ENCODE measurements at places on chromosomes 12 and 14.

DNA sequence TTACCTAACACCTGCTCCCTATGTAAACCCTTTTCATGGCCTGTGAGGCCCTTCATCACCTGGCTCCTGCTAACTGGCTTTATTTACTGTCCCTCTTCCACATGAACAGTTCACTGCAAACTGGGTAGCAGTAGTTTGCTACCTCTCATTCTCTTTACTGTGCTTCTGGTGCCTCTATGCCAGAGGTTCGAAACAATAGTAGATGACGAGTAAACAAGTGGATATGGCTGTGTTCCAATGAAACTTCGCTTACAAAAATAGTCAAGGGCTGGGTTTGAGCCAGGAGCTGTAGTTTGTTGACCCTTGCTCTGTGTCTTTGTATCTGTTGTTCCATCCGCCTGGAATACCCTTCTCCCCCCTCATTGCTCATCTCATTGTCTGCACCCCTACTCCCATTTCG lies 233.6 kb upstream of the RMST start:
- no peak for DNase-seq

GRCh38 chr14:31244626-31245025 lies 37.0 kb upstream of the HECTD1 start:
- no peak for DNase-seq

DNA sequence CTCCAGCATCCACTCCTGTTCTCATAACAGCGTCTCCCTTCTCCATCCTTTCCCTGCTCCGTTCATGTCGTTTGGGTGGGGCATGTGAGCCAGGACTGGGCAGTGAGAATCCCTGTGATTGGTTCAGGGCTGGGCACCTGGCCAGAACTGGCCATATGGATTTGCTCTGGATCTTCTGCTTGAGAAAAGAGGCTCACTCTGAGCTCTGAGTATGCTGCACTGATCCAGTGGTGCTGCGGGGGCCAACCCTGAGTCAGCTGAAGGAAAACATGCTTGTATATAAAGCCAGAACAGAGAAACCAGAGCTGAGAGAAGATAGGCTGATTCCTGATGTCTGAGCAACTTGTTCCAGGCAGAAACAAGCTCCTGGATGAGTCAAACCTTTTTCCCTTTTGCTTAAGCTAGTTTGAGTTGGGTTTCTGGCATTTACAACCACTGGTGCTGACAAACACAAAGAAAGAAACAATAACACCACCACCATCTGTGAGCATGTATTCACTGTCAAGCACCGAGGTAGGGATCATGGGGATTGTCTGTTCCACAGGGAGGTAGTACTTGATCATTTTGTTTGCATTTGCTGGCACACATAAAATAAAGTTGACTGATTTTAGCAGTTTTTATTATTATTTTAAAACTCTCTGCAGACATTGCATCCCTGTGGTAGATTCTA lies 14.0 kb upstream of the HPD start:
- peak; percentile 91 for DNase-seq

DNA sequence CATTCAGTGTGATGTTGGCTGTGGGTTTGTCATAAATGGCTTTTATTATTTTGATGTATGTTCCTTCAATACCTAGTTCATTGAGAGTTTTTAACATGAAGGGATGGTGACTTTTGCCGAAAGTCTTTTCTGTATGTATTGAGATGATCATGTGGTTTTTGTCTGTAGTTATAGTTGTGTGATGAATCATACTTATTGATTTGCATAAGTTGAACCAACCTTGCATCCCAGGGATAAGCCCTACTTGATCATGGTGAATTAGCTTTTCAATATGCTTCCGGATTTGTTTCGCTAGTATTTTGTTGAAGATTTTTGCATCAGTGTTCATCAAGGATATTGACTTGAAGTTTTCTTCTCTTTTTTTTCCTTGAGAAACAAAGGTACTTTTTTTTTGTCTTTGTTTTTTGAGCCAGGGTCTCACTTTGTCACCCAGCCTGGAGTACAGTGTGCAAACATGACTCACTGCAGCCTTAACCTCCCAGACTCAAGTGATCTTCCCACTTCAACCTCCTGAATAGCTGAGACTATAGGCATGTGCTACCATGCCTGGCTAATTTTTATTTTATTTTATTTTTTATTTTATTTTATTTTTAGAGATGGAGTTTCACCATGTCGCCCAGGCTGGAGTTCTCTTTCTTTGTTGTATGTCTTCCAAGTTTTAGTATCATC lies 121.3 kb downstream of the FUT8 start:
- no peak for DNase-seq

DNA sequence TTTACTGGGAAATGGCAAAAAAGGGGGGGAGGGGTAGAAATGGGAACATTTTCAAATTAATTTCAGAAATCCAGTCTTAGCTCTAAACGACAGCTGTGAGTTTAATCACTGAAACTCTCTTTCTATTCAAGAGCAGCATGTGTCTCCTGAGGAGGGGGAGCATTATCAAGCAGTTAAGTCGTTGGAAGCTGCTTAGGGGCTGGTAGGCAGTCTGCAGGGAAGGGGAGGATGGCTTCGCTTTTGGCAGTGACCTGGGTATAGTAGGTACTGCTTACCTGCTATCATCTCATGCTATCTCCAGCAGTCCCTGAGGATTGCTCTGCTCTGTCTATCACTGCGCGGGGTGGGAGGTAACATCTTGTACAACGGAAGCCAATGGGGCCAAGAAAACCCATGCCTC lies 567.4 kb downstream of the NRXN3 start:
- DNase-seq, result no peak

GRCh38 chr12:21638054-21638891 lies 19.4 kb downstream of the LDHB start:
- peak; percentile 8 for DNase-seq

DNA sequence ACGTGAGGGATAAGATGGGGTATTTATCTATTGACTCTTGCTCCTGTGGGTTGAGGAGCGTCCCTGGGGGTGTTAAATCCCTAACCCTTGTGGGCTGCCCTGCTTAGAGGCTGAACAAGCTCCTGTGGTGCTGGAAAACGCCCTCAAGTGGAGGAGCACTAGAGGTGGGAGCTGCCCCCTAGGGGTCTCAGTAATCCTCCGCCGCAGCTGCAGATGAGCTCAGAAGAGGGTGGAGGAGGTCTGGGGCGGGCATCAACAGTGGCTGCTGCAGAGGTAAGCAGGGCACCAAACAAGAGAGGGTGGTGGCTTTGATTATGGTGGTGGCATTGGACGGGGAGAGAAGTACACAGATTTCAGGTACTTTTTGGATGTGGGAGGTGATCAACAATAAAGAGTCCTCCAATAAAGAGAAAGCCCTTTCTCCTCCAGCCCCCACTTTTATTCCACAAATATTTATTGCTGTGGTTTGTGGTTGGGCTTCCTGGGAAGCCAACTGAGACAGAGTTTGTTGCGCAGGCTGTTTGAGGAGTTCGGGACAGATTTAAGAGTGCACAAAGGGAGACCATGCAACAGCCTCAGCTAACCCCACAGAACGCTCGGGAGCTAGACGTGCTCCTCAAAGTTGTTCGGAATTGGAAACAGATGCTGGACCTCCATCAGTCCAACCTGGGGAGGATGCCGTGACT lies 179.9 kb downstream of the ADCK1 start:
- DNase-seq, result peak; percentile 66

DNA sequence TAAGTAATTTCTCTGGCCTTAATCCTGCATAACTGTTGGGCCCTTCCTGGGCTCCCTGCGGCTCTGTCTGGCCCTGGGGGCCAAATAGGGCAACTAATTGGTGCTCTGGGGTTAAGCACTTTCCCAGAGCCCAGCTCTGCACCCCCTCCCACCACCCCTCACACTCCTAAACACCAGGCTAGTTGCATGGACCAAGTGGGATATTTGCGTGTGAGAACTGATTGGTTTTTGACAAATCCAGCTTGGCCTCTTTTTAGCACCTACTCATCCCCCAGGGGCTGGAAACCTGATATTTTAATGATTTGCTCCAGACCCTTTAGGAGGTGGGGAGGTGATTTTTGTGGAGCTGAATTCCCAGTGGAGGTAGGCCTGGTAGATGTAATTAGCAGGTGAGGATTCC lies 91.9 kb downstream of the DICER1 start:
- no peak for DNase-seq

DNA sequence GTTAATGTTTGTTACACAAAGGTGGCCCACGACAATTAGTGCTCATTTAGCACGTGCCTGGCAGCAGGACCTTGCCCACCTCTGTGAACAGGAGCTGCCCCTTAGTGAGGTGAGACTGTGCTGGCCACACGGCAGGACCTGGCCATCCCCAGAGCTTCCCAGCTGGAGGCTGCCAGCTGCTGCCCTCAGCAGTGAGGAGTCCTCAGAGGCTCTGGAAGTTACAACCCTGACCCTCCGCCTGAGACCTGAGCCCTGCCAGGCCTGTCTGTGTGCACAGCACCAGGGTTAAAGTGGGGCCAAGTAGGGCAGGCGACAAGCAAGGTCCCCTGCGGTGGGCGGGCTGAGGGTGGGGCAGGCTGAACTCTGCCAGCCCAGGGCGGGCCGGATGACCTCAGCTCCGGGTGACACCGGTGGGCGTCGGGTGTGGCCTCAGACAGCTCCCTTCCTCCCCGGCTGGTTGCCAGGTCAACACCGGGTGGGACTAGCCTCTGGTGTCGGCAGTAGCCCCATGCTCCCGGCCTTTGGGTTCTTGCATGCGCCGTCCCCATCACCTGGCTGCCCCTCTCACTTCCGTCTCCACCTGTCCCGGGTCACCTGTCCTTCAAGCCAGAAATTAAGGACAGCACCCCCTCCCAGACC lies 9.2 kb upstream of the LBHD2 start:
- DNase-seq, result no peak

GRCh38 chr14:58200480-58200841 lies 512 bp downstream of the ACTR10 start:
- no peak for DNase-seq

DNA sequence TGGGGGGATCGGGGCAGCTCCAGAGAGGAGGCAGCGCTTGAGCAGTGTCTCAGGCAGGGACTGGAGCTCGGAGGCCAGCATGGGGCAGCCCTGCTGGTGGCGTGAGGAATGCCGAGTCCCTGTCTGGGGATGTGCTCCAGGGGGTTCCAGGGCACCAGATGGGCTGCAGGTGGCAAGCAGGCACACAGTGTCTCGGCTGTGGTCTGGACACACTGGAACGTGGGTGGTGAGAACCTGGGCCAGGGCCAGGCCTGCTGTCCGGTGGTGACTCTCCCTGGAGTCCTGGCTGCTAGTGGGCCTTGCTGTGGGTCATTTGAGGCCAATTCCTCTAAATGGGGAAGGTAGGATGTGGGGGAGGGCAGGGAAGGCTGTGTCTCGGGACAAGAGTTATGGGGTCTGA lies 199.4 kb upstream of the RTL1 start:
- no peak for DNase-seq

- no peak for DNase-seq
Observed at GRCh38 chr12:54736549-54736948, 88.4 kb upstream of the DCD start.

DNA sequence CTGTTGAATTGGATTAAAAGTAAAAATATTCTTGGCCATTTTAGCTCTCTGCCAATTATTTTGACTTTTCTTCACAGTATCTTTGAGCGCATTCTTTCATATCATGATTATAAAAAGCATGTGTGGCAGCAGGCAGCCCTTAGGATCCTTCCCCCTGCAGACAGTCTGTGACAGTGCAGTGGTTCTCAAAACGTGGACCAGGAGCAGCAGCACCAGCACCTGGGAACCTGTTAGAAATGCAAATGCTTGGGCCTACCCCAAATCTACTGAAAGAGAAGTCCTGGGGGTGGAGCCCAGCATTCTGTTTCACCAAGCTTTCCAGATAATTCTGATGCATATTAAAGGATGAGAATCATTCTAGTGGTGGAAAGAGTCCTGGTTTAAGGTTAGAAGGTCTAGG lies 155.6 kb downstream of the MON2 start:
- no peak for DNase-seq

DNA sequence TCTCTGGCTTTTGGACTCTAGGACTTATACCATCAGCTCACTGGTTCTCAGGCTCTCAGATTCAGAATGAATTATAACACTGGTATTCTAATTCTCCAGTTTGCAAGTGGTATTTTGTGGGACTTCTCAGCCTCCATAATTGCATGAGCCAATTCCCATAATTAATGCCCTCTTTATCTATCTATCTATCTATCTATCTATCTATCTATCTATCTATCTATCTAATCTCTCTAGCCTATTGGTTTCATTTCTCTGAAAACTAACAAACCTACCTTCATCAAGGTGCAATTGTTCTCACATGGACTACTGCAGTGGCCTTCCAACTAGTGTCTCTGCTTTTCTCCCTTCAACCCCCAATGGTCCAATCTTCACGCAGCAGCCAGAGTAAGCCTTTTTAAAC lies 507.4 kb downstream of the ETNK1 start:
- no peak for DNase-seq

DNA sequence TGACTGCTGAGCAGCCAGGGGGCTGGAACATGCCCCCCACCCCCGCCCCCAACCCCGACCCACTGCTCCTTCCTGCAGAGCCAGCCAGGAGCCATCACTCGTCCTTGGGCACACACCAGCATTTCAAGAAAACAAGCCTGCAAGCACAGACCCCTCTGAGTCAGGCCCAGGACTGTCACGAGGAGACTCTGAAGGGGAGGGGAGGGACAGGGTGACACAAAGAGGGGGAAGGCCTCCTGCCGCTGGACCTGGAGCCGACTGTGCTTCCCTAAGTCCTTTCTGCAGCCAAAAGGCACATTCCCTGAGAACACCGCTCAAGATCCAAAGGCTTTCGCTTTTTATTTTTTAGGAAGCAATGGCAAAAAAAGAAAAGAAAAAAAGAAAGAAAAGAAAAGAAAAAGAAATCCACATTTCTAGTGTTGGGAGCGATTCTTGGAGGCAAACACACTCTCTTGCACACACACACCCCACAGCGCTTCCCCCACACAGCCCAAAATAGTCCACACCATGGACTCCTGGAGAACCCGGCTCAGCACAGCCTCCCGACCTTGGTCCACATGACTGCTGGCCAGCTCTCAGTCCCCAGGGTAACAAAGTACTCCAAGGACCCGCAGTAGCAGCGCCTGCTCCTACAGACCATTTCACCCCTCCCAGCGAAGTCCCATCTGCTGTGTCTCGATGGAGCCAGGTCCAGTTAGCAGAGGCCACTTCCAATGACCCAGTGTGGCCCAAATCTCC lies 101.7 kb downstream of the DPF3 start:
- peak; percentile 20 for DNase-seq

- no peak for DNase-seq
Observed at GRCh38 chr14:82251494-82251893, 717.8 kb upstream of the SEL1L start.
